Globus pallidus (tissue), 1 donor: ENCODE measurements at places on chromosomes 2 and 18.

- no peak for DNase-seq
These were observed 555 bp downstream of the ALPI start for GRCh38 chr2:232456296-232457120.

- no peak for DNase-seq
These were observed 504.2 kb downstream of the TDRD15 start for GRCh38 chr2:21627938-21628337.

- no peak for DNase-seq
These were observed 77.7 kb upstream of the PELI1 start for GRCh38 chr2:64221935-64222334.

DNA sequence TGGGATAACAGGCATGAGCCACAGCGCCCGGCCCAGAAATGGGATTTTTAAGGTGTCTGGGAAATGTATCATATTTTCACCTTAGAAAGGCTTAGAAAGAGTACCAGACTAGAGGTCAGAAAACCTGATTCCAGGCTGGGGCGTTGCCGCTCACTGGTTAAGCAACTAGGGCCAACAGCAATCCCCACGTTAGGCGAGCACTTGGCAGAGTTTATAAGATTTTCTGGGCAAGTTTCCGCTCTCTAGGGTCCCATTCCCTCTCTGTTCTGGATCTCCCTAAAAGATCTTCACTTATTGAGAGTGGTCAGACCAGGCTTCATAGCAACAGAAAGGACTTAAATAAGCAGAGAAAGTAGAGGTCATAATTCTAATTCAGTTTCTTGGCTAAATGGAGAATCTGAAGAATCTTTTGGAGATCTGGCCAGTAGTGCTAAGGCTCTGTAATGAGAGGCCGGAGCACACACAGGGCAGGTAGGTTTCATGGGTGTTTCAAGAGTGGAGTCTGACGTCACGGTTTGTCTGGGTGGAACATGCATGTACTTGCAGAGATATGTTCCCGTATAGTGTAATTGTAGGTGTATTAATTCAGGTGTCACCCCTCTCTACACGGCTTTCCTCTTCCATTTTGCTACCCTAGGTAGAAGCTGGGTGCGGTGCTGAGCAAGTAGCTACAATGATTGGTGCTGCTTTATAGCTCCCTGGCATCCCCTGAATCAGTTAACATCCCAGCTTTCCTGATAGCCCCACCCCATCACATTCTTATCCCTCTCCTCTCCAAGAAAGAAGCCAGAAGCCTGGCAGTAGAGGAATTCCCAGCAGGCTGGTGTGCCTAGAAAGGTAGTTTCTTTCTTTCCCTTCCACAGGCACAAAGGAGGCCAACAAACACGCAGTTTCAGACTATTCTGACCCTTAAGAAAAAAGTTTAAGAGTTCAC, 4.4 kb upstream of the SMAD7 start:
- DNase-seq: no peak

DNA sequence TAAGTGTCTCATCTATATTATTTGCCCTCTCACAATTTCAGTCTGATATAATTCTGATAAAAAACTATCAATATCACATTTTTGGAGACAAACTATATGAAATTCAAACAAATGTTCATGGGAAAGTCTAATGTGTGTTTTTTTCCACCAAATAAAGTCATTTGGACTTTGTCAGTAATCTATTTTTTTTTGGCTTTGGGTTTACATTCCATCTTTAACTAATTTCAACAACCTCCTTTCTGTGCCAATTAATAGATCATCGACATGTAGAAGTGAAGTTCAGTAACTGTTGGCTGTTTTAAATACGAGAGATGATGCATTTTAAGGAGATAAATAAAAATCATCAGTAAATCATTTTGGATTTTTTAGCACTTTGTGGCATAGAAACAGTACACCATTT, 1623.0 kb upstream of the ACVR2A start:
- no peak for DNase-seq

- DNase-seq: no peak
These were observed 1.9 kb downstream of the ANXA4 start for GRCh38 chr2:69743847-69744264.

- DNase-seq: no peak
These were observed 159.9 kb upstream of the MMADHC start for GRCh38 chr2:149747456-149747855.

DNA sequence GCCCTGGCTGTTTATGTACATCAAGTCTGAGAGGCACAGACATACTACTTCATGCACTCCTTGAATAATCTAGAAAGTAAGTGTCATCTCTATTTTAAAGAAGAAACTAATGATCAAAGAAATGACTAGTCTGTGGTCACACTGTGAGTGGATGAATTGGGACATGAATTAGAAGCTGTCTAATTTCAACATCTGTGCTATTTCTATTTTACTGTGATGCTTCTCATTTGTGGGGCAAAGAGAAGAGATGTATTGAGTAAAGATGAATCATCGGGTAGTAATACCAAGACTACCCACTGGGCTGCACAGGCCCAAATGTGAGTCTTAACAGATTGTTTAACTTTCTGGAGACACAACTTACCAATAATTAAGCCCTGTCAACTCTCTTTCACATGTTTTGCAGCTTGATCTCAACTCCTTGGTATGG, 42.4 kb upstream of the MTIF2 start:
- no peak for DNase-seq

DNA sequence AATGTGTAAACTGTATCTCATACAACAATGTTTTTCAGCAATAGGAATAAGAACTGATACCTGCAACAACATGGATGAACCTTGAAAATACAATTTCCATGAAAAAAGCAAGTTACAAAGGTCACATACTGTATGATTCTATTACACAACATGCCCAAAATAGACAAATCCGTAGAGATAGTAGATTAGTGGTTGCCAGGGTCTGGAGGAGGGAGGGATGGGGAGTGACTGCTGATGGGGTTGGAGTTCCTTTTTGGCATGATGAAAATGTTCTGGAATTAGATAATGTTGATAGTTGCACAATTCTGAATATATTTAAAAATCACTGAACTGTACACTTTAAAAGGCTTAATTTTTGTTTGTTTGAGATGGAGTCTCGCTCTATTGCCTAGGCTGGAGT, 33.8 kb downstream of the UBXN4 start:
- no peak for DNase-seq

- DNase-seq: no peak
These were observed 126.7 kb downstream of the ARHGAP15 start for GRCh38 chr2:143255899-143256298.

GRCh38 chr18:75201282-75202270, 7.4 kb downstream of the PTGR3 start:
- no peak for DNase-seq

- no peak for DNase-seq
These were observed 134.5 kb downstream of the NEDD4L start for GRCh38 chr18:58178511-58178910.

DNA sequence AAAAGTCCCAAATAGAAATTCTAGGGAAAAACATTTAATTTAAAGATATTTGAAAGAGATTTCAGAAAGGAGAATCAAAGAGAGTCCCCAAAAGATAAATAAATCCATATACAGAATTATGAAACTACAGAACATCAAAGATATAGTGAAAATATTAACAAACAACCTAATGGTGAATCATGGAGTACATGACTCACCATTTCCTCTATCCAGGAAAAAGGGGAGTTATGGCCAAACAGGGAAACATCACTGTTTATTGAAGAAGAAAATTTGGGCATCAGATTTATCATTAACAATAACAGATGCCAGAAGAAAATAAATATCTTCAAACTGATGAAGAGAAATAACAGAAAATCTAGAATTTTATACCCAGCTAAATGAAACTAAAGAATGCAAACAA, 448.3 kb downstream of the CDH2 start:
- no peak for DNase-seq

- DNase-seq: no peak
These were observed 217.9 kb downstream of the UBE2E3 start for GRCh38 chr2:181198183-181198864.

- DNase-seq: no peak
These were observed 1.3 kb downstream of the SPIRE1 start for GRCh38 chr18:12656605-12656937.

- DNase-seq: peak; percentile 65
These were observed 427.1 kb downstream of the RND3 start for GRCh38 chr2:150060341-150060740.

- DNase-seq: no peak
These were observed 25.8 kb downstream of the TTC21B start for GRCh38 chr2:165927774-165928173.

GRCh38 chr2:20589975-20590703, 60.8 kb downstream of the HS1BP3 start:
- DNase-seq: no peak

DNA sequence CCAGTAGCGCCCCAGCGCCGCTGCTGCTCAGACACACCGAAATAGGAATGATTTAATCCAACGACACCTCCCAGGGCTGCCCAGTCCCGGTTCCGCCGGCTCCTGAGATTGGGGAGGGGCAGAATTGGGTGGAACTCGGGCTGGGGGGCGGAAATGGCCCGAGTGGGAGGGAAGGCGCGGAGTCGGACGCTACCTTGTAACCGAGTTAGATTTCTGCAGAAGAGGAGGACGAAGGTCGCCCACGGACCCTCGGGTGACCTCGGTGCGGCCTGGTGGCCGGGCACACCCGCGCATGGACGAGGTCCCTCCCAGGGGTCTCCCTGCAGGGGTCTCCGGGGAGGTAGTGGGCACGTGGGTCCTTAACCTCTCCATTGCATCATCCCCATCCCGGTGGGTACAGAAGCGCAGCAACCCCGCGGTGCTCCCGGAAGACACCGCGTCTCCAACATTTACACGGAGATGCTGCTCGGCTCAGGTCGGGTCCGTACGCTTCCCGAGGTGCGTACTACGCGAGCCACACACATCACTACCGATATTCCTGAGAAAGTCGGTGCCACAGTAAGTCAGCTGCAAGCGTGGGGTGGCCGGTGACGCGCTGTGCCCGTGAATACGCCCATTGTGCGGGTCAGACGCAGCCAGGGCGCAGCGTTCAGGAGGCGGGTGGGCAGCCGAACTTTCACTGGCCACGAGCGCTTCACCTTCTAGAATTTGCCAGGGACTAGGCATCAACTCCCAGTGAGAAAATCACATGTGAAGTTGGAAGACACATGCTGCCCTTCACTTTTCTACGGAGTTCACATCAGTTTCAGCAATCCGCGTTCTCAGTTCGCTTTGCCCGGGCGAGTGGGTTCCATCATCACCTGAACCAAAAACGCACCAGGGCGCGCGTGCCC, 3.0 kb downstream of the ZNF516 start:
- DNase-seq: no peak

GRCh38 chr2:68767996-68768395, 33.4 kb downstream of the ARHGAP25 start:
- no peak for DNase-seq

- no peak for DNase-seq
These were observed 219.5 kb downstream of the GALR1 start for GRCh38 chr18:77469131-77469530.

GRCh38 chr2:42834161-42834560, 41.8 kb upstream of the HAAO start:
- DNase-seq: no peak

- DNase-seq: no peak
These were observed 26.6 kb downstream of the CDKL4 start for GRCh38 chr2:39217192-39217550.

DNA sequence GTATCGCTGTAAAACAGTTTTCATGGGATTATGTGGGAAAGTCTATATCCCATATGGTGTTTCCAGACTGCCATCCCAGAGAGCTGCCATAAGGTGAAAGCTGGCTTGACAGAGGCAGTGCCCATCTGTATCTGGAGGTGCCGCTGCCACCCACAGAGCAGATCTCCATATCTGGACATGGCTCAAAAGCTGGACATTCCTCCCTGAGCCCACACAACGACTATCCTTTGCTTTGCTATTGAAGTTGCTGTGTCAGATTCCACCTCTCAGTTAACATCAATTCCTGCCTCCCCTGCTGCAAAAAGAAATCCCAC, 55.2 kb downstream of the RND3 start:
- DNase-seq: no peak

DNA sequence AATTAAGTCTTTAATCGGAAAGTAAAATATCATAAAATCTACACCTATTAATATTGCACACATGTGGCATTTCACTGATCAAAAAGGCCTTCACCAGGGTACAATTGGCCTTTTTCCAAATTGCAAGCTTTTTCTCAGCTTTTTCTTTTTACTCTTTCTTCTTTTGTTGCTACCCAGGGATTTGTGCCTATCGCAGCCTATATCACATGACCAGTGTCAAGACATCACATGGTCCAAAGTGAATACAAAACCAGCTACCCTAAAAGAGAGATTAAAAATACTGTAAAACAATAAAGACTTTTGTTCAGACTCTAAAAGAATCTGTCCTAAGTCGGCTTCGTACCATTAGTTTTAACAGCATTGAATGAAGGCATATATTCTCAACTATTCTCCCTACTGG, 15.0 kb upstream of the OTX1 start:
- no peak for DNase-seq

DNA sequence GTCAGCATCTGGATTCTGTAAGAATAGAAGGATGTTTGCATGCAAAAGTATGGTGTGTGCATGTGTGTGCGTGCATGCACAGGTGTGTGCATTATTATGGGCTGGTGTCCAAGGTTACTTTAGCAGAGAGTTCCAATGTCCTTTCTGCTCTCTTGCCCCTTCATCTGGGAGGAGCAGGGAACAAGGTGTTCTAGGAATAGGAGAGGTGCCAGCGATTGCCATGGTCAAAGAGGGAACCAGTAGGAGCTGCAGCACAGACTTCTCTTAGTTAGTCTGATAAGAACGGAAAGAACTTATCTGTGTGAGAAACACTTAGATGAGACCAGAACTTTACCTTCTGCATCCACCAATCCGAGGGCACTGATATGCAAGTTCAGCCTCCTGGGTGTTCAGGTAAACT, 8.3 kb downstream of the GPR45 start:
- no peak for DNase-seq
